H54 (cell line): ENCODE measurements at places on chromosomes 4 and X.

GRCh38 chr4:141815646-141816045 is 179.3 kb downstream of the IL15 start:
- no peak for DNase-seq

- no peak for DNase-seq
Observed at GRCh38 chr4:96175871-96176270, 336.0 kb downstream of the PDHA2 start.

DNA sequence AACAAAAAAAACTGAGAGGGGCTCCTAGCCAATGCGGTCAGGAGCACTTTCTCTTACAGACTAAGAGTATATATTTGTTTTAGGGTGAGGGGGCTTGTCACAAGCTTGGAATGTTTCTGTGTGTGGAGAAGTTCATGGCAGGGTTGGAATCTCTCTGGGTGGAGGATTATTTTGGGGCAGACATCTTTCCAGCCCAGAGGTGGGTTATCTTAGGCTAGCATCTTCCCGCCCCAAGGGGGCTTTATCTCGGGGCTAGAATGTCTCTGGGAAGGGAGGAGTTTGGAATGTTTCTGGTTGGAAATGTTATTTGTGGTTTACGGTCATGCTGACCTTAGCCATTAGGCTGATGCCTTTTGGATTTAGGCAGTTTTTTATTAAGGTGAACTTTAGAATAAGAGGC is 205.7 kb downstream of the RELL1 start:
- DNase-seq: no peak

GRCh38 chrX:119008110-119008744 is 33.8 kb downstream of the LONRF3 start:
- DNase-seq: peak; percentile 9

DNA sequence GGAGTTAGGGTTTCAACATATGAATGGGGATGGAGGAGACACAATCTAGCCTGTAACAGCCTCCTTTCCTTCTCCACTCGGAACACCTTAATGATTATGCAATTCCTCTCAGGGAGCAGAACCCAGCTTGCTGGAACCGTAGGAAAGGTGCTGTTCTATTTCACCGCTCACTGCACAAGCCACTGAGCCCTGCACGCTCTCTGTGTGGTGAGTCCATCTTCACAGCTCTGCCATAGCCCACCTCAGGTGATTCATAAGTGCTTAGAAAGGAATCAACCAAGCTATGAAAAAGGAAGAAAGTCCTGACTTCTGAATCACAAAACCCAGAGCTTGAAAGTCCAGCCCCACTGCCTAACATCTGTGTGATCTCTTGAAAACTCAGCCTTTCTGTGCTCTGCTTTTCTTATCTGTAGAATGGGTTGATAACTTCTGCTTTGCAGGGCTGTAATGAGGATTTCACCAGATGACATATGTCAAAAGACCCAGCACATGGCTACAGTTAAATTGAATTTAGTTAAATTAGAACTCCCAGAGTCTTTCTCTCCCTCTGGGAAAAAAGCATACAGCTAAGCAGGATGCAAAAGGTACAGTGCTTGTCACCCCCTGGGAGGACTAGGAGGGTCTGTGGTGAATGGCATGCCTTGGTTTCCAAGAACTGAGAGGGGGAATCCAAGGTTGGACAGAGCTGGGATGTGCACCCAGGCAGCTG is 91.6 kb downstream of the WFS1 start:
- DNase-seq: no peak

DNA sequence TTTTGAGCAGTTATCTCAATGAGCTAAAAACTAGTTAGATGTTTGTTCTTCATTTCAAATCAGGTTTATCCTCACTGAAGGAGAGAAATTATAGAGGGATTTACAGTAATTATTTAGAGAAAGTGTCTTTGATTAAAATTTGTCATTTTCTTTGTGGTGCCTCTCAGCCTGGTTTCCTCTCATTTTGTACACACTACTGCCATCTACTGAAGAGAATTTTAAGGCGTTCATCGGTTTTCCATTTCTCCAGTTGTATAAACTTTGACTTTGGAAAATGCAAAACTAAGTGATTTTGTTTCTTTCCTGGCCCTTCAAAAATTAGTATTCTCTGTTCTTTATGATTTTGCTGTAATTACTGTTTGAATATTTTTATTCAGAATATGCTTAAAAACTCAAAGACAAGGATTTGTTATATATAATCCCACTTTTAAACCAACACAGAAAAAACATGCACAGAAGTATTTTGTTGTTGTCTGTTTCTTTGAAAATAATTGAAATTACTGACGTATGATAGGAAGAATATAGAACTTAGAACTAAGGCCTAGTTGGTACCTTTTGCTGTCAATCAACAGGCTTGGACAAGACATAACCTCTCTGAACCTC is 34.4 kb upstream of the ANXA3 start:
- DNase-seq: no peak

GRCh38 chrX:84415140-84415539 is 87.1 kb downstream of the HDX start:
- no peak for DNase-seq

DNA sequence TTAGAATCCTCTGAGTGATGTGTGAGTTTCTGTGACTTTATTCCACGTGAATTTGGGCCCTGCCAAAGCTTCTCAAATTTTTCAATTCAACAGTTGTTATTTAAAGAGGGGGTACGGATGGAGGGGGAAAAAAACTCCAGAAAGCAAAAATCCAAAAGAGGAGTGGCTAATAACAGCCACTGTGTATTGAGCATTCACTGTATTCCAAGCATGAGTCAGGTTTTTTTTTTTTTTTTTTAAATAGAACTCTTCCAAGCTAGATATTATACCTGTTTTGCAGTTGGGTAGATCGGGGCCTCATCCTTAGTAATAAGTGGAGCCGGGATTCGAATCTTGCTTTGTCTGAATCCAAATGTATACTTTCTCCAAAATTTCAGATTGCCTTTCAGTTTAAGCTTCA is 6.4 kb upstream of the RHOH start:
- DNase-seq: no peak

GRCh38 chr4:155954118-155954685 is 536 bp upstream of the CTSO start:
- no peak for DNase-seq

DNA sequence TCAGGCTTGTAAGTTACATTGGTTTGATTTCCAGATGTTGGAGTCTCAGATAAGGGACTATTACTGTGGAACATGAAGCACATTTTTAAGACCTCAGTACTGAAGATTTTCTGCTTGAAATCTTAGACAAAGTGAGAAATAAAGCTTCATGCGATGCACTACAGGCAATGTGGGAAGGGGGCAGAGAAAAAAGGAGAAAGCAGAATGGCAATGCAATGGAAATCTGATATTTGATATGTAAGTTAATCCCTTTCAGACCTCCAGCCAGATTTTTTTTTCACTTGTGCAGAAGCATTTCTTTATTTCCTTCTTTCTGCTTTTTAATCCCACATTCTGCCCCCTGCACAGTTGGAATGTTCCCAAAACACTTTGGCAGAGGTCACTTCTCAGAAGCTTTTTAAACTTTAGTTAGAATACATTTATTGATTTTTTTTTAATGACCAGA is 174.3 kb downstream of the ADGRL3 start:
- no peak for DNase-seq

- no peak for DNase-seq
Observed at GRCh38 chr4:14929669-14930068, 72.6 kb upstream of the CPEB2 start.

DNA sequence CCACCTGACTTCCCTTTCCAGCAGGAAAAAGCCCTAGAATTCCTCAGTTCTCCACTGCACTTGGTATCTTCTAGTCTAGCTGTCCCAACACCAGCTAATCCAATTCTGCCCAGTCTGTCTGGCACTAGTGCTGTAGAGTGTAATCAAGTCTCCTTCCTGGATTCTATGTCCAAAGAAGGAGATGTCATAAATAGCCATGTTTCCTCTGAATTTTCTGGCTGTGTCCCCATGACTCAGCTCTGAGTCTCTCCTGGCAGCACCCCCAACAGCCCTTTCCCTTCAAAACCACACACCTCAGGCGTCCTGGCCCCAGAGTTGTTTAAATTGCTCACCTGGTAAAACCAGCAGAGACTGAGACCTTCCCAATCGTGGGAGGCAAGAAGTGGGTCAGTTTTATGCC is 197.2 kb downstream of the GRXCR1 start:
- no peak for DNase-seq

DNA sequence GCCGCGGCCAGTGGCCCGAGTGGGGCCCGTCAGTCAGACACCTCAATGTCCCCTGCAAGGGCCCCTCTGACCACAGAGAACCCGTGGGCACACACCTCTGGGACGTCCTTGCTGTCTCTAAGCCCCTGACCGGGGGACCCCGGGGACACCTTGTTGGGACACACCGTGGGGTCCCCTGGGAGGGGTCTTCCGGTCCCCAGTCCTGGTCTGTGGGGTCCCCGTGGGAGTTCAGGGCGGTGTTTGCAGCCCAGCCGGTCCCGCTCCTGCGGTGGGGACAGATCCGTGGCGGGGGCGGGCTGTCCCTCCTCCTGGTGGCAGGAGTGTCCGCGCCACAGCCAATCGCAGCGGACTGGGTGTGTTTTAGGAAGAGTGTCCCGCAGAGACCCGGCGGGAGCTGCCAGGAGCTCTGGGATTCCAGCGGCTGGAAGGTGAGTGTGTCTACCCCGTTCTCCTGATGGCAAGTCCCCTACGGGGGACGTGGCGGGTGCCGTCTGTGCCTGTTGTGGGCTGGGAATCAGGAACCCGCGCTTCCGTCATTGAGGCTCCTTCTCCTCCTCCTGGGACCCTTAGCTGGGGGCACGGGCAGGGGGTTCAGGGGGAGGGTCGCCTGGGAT is 5.1 kb upstream of the PLCXD1 start:
- DNase-seq: peak; percentile 38
